ENCODE measurements at places on chromosomes 4 and X. TPM values are rescaled to one million over a fixed set of nuclear protein-coding genes. Genes with fewer than 3 reads are reported as not detected.

The CTAG1B gene
- total RNA-seq: not detected

The CLDN34 gene
- total RNA-seq: not detected

The AMTN gene
- total RNA-seq: 0.21 TPM

The NXF2B gene
- total RNA-seq: not detected

The STPG2 gene
- not detected for total RNA-seq

The GLRA2 gene
- total RNA-seq: not detected

The RASSF6 gene
- total RNA-seq: 6.4 TPM

The GPR50 gene
- not detected for total RNA-seq

The JAKMIP1 gene
- total RNA-seq: not detected

The UGT2B10 gene
- total RNA-seq: not detected

The L1CAM gene
- total RNA-seq: 1.6 TPM

The EDA2R gene
- 1.7 TPM for total RNA-seq

The SSX2B gene
- total RNA-seq: not detected

The CCDC110 gene
- 0.05 TPM for total RNA-seq

The MAEA gene
- 77.4 TPM for total RNA-seq

The NDNF gene
- not detected for total RNA-seq

The SPANXN2 gene
- total RNA-seq: not detected

The IL2 gene
- not detected for total RNA-seq

The GC gene
- total RNA-seq: not detected

The TMPRSS11D gene
- 1.9 TPM for total RNA-seq

The HTT-AS gene
- not detected for total RNA-seq

The GAGE12J gene
- total RNA-seq: not detected

The DCHS2 gene
- 0.07 TPM for total RNA-seq

The PPP1R2C gene
- total RNA-seq: not detected

The KLB gene
- total RNA-seq: 0.07 TPM

The COL4A6 gene
- total RNA-seq: 35.3 TPM

Data from airway epithelial cell (primary cell).